ENCODE measurements at places on chromosomes 4 and X. TPM values are rescaled to one million over a fixed set of nuclear protein-coding genes. Genes with fewer than 3 reads are reported as not detected.

- DNase-seq: peak; percentile 42
These were observed 729 bp upstream of the IRF2 start for GRCh38 chr4:184475096-184475461.

IDUA gene
- total RNA-seq: 10.3 TPM

DNA sequence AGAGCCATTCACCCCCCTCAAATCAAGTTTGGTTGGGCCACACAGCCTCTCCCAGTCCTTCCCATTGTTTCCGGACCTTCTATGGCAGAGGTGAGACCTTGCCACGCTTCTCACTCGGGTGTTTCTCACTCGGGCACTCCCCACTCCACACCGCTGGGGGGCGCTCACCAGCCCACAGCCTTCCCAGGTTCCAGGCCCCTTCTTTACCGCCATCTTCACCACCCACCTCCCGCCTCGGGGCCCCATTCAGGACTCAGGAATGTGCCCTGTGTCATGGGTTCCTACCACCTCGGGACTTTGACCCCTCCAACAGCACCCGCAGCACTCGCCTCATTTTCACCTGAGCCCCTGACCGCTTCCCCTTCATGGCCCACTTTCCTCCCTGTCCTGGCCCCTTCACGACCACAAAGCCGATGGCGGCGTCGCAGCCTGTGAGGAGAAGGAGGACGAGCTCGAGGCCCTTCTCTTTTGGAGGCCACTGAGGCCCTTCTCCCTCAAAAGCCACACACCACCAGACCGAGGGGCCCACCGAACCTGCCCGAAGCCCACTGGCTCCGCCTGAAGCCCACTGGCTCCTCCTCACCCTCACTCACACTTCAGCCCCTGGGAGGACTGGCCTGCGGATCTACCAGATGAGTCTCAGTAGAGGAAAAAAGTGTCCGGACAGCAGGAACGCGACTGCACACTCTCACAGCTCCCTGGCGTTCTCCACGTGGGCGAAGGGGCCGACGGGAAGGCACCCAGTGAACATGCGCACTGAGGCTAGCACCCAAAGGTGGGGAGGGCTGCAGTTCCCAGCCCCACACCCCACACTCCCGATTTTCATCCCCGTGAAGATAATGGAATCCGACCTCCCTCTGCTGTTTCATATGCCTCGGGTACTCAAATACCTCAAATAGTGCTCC, at the start of gene PAGE1:
Gene PAGE1, minus strand, starts transcription at position 709 of the 905 bp plus-strand sequence. CDS start 1,214 bp downstream, outside the sequence.
- no peak for DNase-seq

GYPA gene
- total RNA-seq: not detected

- no peak for DNase-seq
These were observed 92.2 kb downstream of the STIM2 start for GRCh38 chr4:26952891-26953290.

- DNase-seq: no peak
These were observed 1192.6 kb downstream of the C4orf33 start for GRCh38 chr4:130288576-130288975.

EREG gene
- total RNA-seq: 9.9 TPM

- DNase-seq: no peak
These were observed 90.5 kb upstream of the RAPGEF2 start for GRCh38 chr4:159012381-159012780.

MAB21L2 gene
- total RNA-seq: not detected

UCP1 gene
- total RNA-seq: not detected

DNA sequence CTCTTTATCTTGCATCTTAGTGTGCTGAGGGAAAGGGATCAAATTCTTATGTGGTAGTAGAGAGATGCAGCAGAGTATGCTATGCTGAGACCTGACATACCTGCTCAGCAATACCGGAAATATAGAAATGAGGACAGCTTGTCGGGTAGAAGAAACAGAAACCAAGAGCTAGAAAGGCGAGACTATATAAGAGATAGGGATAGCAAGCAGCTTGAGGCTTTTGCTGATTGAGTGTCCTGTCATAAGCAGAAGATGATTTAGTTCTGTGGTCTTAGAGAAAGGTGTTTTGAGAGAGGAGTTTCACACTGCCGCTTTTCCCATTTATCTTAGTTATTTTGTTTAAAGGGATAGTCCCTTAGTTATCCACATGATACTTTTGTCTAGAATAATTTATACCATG, 31.7 kb downstream of the USP9X start:
- DNase-seq: no peak

DNA sequence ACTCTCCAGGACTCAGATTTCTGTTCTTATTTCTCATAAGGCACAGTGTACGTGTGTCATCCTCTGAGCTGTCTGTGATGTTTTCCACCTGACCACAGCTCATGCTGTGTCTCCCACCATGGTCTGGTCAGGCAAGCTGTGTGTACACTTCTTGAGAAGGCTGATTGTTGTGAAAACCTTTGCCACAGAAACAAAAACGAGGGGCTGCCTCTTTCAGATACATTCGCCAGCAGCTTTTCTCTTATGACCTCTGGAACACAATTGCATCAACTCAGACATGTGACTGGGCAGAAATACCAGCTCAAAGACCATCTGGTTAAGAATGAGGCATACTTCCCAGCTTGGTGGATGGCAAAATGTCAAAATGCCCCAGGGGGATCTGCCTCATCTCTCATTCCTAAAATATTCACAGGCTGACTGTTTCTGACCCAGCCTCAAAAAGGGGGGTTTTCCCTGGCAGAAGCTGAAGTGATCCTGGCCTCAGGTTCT, 46.1 kb downstream of the PGRMC2 start:
- peak; percentile 93 for DNase-seq

GRCh38 chr4:125353131-125353530, 38.4 kb downstream of the FAT4 start:
- no peak for DNase-seq

RIBC1 gene
- 0.77 TPM for total RNA-seq

- no peak for DNase-seq
These were observed 80.5 kb downstream of the TSPAN5 start for GRCh38 chr4:98577956-98578355.

GRCh38 chrX:127038065-127038464, 218.5 kb downstream of the PRR32 start:
- no peak for DNase-seq

DNA sequence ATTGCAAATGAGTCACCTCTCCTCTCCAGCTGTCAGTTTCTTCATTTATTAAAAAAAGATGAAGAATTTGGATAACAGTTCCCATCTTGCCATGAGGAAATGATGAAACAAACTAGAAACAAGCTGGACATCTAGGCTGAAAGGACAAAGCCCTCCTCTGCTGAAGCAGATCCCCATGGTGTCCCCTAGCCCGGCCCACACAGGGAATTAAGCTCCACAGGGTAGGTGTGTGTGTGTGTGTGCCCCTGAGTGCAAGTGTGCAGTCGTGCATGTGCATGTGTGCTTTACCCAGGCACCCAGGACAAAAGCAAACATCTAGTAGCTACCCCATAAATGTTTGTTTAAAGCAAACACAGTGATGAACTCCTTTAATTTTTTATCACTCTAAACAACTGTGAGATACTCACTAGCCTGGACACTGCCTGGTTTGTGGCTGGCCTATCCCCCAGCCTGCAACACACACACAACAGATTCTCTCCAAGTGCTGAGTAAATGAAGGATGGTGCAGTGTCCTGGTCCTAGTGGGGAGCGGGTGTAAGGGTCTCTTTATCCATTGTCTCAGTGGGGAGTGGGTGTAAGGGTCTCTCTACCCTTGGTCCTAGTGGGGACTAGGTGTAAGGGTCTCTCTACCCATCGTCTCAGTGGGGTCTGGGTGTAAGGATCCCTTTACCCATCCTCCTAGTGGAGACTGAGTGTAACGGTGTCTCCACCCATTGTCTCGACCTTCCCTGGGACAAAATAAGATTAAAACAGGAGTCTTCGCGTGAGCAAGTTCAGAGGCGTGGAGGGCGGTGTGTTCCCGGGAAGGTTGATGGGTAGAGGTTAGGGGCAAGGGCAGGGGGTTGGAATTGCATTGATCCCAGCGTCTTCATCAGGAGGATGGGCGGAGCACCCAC, 688 bp upstream of the EVC start:
- DNase-seq: peak; percentile 48

CCDC120 gene
- 0.51 TPM for total RNA-seq

GRCh38 chrX:97366237-97366636, 482.5 kb downstream of the RPA4 start:
- no peak for DNase-seq

- DNase-seq: no peak
These were observed 12.4 kb downstream of the SMIM14 start for GRCh38 chr4:39626261-39626660.

SPANXN2 gene
- total RNA-seq: not detected
